Activated CD8-positive, alpha-beta T cell treated with anti-CD3 and anti-CD28 coated beads, Interleukin-2, amount 10 ng/mL, durations not matched to agents 7 days and 5 days (primary cell): ENCODE measurements at places on chromosomes 11 and 22. TPM values are rescaled to one million over a fixed set of nuclear protein-coding genes. Genes with fewer than 3 reads are reported as not detected.

The PGR gene
- not detected for total RNA-seq

The MPPED1 gene
- not detected for total RNA-seq

The VWCE gene
- 2.2 TPM for total RNA-seq

DNA sequence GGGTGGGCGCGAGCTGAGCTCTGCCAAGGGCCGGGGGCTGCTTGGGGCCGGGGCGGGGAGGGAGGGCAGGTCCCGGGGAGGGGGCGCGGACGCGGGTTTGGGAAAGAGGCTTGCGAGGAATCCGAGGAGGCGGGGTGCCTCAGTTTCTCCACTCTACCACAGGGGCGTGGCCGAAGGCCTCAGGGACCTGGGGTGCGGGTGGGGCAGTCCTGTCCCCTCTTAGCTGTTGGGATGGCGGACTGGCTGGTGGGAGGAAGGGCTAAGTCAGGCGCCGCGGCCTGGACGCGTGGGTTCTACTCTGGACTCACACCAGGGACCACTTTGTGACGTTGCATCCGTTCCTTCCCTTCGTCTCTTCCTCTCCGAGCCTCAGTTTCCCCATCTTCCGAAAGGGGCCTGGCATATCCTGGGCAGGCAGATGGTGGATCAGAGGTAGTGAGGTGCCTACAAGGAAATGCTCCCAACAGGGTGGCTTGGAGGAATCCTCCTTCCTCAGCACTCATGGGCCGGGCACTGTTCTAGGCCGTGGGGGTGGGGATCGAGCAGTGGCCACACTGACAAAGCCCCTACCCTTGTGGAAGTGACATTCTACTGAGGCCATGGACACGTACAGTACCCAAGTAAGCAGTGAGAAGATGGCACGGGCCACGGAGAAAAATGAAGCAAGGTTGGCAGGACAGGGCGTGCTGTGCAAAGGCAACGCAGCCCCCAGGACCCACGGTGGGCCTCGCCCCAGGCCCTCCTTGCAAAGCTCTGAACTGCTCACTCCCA, 13.2 kb downstream of the IGLL1 start:
- H3K27me3 ChIP-seq: peaks cover 28% of the 10 kb centered on the region
- peaks cover 8% of the 10 kb centered on the region for H3K4me1 ChIP-seq
- no peak for DNase-seq
- H3K4me3 ChIP-seq: no peak overlapping the region

GRCh38 chr11:96328395-96329010, 14.5 kb downstream of the MAML2 start:
- no peaks in the 10 kb centered on the region for H3K27me3 ChIP-seq
- no peak for DNase-seq
- H3K27ac ChIP-seq: no peak overlapping the region
- peaks cover 38% of the 10 kb centered on the region for H3K36me3 ChIP-seq
- peaks cover 48% of the 10 kb centered on the region for H3K4me1 ChIP-seq
- H3K4me3 ChIP-seq: no peak overlapping the region

DNA sequence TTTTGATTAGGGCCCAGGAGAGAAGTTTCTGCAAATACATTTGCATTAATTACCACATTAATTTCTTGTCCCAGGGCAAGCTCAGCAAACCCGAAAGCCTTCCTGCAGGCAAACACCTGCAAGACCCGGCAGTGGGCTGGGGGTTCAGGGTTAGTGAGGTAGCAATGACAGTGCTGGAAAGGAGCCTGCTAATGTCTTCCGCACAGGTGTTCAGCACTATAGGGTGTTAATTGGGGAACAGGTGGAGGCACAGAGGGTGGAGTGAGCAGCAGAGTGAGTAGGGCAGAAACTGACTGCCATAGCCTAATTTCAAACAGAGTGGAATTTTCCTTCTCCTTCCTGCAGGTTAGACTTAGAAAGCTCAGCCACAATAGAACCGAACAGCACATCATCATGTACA, 50.9 kb upstream of the UBASH3B start:
- H3K27me3 ChIP-seq: peaks cover 13% of the 10 kb centered on the region
- no peak overlapping the region for H3K27ac ChIP-seq
- H3K4me3 ChIP-seq: no peak overlapping the region
- peak; percentile 10 for DNase-seq

GRCh38 chr22:37905534-37906363, at the start of gene MICALL1:
Gene MICALL1, plus strand, starts transcription at chr22:37906297. Its CDS starts 126 bp downstream, at chr22:37906423.
- peak; percentile 66 for DNase-seq
- H3K27me3 ChIP-seq: no peaks in the 10 kb centered on the region
- H3K27ac ChIP-seq: peak within 1 kb of the TSS; percentile 78
- peaks cover 37% of the 10 kb centered on the region for H3K4me1 ChIP-seq
- H3K36me3 ChIP-seq: no peaks in the 10 kb centered on the region
- peak within 1 kb of the TSS; percentile 73 for H3K4me3 ChIP-seq

- peaks cover 66% of the 10 kb centered on the region for H3K4me1 ChIP-seq
- no peak overlapping the region for H3K27ac ChIP-seq
- no peaks in the 10 kb centered on the region for H3K36me3 ChIP-seq
- H3K4me3 ChIP-seq: peak overlapping the region; percentile 44
- H3K27me3 ChIP-seq: peaks cover 54% of the 10 kb centered on the region
Observed at GRCh38 chr11:67371189-67371910, 2.0 kb downstream of the CLCF1 start.

DNA sequence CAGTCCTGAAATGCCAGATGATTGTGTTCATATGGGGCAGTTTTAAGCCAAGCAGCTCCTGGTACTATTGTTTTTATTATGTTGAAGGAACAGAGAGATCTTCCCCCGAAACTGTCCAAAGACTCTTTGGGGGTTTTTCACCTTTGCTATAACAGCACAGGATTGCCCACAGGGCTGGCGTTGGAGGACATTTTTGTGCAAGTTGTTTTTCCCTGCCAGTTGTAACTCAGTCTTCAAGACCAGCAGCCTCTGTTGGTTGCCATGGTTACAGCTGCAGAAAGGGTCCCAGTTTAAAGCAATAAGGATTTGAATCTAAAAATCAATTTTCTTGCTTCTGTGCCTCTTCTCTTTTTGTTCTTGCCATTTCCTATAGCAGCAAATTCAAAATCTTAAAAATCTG, 45.4 kb upstream of the YWHAH start:
- H3K4me3 ChIP-seq: no peak overlapping the region
- no peaks in the 10 kb centered on the region for H3K4me1 ChIP-seq
- H3K27ac ChIP-seq: no peak overlapping the region
- peaks cover 13% of the 10 kb centered on the region for H3K36me3 ChIP-seq

- no peak overlapping the region for H3K27ac ChIP-seq
- no peak overlapping the region for H3K4me3 ChIP-seq
- no peak for DNase-seq
- peaks cover 48% of the 10 kb centered on the region for H3K4me1 ChIP-seq
Observed at GRCh38 chr11:119263352-119263940, 53.5 kb downstream of the MCAM start.

- H3K4me3 ChIP-seq: no peak overlapping the region
- H3K27ac ChIP-seq: no peak overlapping the region
- H3K27me3 ChIP-seq: peaks cover 15% of the 10 kb centered on the region
- no peak for DNase-seq
- H3K4me1 ChIP-seq: peaks cover 9% of the 10 kb centered on the region
Observed at GRCh38 chr11:126152586-126152985, 58.9 kb downstream of the RPUSD4 start.

DNA sequence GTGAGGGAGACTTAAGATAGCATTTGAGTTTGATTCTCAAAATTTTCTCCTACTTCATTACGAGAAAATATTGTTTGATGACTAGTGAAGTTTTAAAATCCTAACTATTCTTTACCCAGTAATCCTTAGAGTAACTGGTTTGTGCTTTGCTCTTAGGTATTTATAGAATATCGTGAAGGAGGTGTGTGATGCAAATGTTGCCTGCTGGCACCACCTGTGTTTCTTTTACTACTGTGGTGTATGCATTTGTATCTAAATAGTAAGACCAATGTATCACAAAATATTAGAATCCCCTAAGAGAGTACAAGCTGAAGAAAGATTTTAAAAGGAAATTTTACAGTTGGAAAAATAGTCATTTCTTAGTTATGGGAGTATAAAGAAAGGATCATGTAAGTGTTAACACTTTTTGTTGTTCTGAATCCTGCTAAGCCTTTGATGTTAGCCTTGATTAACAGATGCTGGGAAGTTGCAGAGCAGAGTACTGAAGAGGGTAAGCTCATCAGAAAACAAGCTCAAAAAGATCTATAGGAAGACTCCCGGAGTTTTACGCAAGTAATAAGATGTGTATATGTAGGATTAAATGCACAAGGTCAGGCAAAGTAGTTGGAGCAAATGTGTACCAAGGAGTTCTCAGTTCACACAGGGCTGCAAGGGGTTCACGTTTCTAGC, 102.2 kb upstream of the SLC6A5 start:
- H3K36me3 ChIP-seq: peaks cover 23% of the 10 kb centered on the region
- DNase-seq: no peak
- no peaks in the 10 kb centered on the region for H3K27me3 ChIP-seq
- no peak overlapping the region for H3K4me3 ChIP-seq
- H3K4me1 ChIP-seq: no peaks in the 10 kb centered on the region
